ENCODE measurements at places on chromosomes 12 and 14.

GRCh38 chr14:50058113-50058512 lies 58.3 kb downstream of the VCPKMT start:
- no peak for DNase-seq

DNA sequence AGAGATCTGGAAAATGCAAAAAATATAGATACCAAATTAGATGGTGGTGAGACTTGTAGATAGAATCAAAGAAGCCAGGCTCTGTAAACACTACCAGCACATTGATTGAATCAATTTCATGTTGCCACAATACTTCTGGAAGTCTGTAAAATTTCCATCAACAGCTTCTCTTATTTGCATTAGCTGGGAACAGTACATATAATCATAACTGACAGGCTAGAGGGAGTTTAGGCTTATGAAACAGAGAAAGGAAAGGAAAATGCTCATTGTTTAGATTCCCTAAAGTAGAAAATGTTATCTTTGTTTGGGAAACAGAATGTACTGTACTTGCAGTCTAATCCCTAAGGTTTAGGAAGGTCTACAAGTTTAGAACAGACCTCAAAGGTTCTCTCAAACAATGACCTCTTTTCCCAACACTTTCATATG lies 335.2 kb downstream of the CEP128 start:
- DNase-seq: no peak

GRCh38 chr14:65211341-65211987 lies 109.1 kb upstream of the MAX start:
- no peak for DNase-seq

GRCh38 chr12:89701606-89702206 lies 6.9 kb downstream of the ATP2B1 start:
- DNase-seq: no peak

Measured in right lung (tissue), 10 donors.